G401 (cell line): ENCODE measurements at places on chromosomes 7 and 10. TPM values are rescaled to one million over a fixed set of nuclear protein-coding genes. Genes with fewer than 3 reads are reported as not detected.

GPR15LG gene
- not detected in 2 replicates for total RNA-seq

KCNIP2 gene
- total RNA-seq: not detected in 2 replicates

DNA sequence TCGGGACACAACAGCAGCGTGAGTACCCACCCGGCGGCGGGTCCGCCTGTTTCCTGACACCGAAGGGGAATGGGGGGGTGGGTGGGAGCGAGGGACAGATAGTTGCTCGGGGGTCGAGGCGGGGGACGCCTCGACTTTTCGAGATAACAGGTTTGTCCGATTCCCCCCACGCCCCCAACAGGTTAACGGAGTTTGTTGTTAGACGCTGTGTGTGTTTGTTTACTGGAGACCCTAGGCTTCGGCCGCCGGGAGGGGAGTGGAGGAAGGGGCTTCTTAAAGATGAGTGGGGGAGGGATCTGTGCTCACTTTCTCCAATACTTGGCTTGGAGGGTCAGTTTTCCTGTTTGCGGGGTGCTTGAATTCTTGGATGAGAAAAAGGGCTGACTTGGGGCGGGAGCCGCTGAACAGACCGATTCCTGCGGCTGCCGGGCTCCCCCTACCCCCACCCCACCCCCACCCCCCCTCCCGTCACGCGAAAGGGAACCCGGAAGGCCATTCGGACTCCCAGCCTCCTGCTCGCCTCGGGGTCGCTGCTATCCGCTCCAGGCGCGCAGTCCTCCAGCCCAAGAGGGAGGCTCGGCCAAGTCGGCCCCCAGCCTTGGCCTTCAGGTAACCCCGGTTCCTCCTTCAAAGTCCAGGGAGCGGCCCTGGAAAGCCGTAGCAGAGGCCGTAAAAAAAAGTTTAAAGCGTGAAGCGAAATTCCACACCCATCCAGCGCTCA, 1.0 kb downstream of the SORCS3 start:
- DNase-seq: no peak

DNA sequence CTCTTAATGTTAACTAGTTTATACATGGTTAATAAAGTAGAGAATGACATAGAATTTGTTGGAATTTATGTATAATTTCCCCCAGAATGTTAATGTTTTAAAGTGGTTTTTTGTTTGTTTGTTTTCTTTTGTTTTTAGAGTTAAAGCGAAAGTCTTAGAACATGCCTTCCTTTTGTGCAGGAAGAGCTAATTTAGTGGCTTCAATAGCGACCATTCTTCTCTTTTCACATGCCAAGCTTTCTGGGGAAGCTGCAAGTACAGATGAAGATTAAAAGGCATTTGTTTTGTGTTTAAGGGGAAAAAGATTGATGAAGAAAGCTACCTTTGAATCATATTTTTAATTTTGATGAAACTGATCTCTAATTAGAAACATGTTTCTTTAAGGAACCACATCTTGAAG, 256.3 kb upstream of the CSTF2T start:
- DNase-seq: no peak

GRCh38 chr7:72435925-72436480, 23.9 kb upstream of the CALN1 start:
- DNase-seq: peak; percentile 83

DNA sequence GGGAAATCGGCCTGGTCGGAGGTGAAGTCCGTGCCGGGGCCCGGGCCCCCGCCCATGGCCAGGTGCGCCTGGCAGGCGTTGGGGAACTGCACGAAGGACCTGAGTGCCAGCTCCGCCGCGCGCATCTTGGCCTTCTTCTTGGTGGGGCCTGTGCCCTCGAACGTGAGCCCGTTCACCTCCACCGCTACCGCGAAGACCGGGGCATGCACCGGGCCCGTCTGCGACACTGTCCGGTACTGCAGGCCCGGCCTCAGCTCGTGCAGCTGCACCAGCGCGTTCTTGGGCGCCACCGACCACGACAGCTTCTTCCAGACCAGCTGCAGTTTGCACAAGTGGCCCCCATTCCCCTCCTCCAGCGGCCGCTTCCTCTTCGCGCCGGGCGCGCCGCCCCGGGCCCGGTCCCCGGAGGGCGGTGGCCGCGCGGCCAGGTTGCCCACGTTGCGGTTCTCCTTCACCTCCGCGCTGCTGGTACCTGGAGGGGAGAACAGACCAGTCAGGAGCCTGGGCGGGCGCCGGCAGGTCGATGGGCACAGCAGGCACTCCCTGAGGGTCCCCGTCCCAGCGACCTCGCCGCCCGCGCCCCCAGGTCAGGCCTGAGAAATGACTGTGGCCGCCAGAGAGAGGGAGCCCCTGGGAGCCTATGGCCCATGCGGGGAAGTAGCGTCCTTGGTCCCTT, 307.4 kb downstream of the WDR37 start:
- DNase-seq: no peak

ODAD2 gene
- not detected in 2 replicates for total RNA-seq

TDRD1 gene
- total RNA-seq: not detected in 2 replicates

DNA sequence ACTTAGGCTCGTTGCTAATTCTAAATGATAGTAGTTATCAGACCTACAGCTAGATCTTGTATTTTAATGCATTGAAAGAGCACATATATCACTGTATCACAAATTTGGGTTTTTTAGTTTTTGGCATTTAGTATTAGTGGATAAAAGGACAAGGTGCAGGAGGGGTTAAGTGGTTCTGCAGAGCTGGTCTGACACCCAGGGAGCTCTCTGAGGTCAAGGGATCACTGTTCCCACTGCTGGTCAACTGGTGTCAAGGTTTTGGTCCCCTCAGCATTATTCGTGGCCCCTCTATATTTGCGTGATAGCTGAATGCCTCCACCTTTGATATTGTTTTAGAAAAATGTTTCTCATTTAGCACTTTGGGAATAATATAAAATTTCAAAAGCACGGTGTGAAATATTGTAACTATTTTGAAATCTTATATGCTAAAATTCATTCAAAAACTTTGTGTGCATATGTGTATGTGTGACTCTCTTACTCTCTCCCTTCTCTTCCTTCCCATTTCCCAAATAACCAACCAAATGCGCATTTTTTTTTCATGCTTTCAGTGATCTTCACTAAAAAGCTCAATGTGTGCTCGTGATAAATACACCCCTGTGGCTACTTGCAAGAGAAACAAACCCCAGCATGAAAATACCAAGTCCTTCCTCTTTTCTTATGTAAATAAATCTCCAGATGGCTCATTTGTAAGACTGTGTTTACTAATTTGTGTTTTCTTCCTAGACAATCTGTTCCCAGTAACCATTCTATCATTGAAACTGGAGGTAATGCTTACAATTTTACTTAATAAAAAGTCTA, 309.2 kb downstream of the FGFR2 start:
- no peak for DNase-seq

PTPN20 gene
- not detected in 2 replicates for total RNA-seq

GRCh38 chr7:147999962-148000361, 590.6 kb upstream of the C7orf33 start:
- DNase-seq: no peak

SGPL1 gene
- total RNA-seq: 28.6 and 51.2 TPM in 2 replicates

DNA sequence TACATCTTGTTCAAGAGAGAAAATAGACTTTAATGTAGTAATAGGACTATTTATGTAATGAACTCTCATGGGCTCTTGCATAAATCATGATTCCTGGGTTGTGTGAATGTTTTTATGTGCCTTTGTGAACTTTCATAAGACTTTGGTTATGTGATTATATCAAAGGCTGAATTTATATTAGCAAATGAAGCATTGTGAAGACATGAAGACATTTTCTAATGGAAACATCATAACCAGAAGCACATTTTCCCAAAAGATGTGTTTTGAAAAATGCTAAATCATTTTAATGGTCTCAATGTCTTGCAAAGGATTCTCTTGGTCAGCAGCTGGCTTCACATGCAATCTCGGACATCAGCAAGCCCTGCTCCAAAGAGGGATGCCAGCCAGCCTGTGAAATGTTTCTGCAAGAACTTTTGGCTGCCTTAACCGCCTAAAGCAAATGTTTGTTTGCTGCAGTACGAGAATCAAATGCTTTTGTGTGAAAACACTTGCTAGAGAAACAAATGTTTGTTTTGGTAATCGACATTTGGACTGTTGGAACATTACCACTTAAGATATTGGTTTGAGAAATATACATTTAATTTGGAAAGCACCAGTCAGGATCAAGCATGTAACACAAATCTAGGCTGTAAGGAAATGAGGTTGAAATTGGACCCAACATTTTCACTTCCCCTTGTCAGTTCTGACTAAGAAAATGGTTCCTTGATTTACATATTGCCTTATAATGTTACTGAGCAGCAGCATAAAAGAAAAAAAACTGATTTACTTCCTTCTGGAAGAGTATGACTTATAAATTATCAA, 102.1 kb downstream of the RTKN2 start:
- no peak for DNase-seq

GRCh38 chr10:10353326-10353868, 664.3 kb upstream of the CELF2 start:
- peak; percentile 5 for DNase-seq
